ENCODE measurements at places on chromosomes 4 and X.

DNA sequence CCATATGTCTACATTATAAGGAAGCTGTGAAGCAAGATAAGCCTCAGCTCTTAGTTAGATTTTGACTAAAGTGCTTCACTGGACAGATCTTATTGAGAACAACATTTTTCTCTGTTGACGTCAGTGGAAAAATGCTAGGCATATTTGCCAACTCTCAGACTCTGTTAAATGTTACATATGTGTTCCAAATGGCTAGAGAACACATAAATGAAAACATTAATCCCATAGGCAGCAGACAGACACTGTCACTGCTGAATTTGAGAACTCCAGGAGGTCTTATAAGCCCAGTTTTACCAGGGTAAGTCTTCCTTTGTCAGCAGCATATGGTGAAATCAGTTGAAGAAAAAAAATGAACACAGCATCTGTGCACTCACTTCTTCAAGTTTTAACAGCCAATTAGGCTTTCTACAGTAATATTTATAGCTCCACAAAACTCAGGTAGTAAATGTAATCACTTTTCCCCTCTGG, 186.9 kb downstream of the CAMK2D start:
- no peak for DNase-seq

DNA sequence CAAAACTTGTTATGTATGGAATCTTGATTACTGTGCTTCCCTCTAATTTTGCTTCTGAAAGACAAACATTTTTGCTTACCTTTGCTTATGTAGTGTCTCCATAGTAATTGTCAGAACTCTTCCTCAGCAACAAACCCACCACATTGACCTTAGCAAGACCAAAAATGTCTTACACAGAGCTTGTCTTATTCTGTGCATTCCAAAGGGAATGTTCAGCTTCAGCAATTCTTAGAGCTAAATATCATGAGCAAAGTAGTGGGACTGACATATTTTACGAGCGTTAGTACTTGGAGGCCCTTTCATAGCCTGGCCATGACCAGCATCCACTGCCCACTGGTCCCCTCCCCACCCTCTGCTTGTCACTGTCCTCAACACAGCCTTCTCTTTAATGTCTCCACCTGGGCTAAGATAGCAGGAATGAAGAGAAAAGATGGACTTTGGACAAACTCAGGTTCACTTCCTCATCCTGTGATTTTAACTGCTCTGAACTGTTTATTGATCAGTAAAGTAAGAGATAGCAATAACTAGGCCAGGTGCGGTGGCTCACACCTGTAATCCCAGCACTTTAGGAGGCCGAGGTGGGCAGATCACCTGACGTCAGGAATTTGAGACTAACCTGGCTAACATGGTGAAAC, 15.5 kb upstream of the SH3D19 start:
- no peak for DNase-seq

GRCh38 chrX:126237524-126237923, 71.4 kb upstream of the DCAF12L2 start:
- no peak for DNase-seq

- DNase-seq, result no peak
These were observed 285.9 kb upstream of the ARSJ start for GRCh38 chr4:114265342-114265741.

GRCh38 chr4:110371016-110371770, 104.8 kb upstream of the ENPEP start:
- no peak for DNase-seq

DNA sequence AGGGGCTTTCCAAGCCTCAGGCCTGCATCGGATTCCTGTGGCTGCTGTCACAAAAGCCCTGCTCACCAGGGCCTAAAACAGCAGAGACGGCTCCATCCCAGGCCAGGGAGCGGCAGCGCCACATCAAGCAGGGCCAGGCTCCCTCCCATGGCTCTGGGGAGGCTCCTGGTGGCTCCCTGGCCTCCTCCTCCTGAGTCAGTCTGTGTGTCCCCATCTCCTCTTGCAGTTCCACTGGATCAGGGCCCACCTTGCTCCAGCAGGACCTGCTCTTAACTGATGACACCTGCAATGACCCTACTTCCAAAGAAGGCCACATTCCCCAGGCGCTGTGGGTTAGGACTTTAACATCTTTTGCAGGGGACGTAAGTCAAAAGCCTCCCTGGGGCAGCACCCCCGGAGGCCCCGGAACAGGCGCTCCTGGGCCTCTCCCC, 51.9 kb downstream of the CPZ start:
- DNase-seq, result no peak

- DNase-seq, result no peak
These were observed 1.7 kb upstream of the PDHA2 start for GRCh38 chr4:95838192-95838591.

GRCh38 chr4:80931631-80932081, 98.9 kb upstream of the BMP3 start:
- no peak for DNase-seq

DNA sequence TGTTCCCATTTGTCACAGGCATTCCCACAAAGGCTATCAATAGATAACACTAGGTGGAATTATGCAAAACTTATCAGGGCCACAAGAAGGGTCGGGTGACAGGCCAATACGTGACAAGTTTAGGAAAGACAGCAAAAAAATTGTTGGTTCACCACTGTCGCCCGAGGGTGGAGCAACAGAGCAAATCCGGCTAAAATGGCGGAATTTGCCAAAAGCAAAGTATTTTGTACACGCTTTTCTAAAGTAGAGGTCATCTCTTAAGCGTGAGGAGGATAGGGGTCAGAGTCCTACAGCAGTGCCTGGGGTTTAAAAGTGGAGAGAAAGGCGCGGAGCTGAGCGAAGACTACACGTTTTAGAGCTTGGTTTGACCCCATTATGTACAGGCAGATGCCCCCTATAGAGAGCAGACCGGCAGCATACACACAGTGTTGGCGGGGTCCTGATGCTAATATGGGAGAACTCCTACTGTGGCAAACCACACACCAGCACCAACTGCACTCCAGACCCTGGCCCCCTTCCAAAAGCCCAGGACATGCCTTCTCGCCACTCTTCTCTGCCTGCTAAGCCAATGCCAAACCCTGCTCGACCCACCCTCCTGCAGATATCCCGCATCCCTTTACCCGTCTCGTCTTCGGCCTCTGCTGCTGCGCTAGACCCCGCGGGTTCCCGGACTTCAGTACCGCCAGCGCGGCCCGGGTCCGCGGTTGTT, 733 bp downstream of the CCNA2 start:
- no peak for DNase-seq

DNA sequence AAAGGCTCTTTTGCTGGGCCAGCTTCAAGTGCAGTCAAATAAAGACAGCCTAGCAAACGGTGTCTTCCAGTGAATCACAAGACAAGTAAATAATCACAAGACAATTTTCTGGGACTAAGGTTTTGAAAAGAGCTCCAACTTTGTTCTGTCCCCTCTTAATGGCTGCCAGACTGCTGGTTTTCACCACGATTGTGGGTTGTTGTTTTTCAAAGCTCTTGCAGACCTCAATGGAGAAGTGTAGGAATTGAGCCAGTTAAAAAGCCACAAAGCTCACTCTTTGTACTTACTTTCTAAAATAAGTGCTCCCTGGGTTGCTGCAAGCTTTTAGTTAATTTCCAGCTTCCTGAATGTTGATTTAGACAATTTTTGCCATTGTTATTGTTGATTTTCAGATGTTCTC, 405.8 kb upstream of the HTR2C start:
- no peak for DNase-seq

DNA sequence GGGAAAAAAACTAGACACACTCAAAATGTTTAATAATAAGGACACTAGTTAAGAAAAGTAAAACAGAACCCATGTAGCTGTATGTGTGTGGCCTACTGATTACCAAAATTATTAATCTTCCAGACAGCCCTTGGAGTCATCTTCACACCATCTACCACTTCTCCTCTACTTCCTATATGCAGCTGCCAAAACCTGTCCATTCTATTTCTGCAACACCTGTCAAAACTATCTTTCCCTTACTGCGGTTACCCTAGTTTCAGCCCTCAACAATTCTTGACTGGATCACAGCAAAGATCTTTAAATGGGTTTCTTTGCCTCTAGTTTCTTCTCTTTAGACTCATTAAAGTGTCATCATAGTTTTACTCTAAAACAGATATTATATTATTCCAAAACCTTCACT, 72.6 kb downstream of the GPR82 start:
- DNase-seq, result no peak

DNA sequence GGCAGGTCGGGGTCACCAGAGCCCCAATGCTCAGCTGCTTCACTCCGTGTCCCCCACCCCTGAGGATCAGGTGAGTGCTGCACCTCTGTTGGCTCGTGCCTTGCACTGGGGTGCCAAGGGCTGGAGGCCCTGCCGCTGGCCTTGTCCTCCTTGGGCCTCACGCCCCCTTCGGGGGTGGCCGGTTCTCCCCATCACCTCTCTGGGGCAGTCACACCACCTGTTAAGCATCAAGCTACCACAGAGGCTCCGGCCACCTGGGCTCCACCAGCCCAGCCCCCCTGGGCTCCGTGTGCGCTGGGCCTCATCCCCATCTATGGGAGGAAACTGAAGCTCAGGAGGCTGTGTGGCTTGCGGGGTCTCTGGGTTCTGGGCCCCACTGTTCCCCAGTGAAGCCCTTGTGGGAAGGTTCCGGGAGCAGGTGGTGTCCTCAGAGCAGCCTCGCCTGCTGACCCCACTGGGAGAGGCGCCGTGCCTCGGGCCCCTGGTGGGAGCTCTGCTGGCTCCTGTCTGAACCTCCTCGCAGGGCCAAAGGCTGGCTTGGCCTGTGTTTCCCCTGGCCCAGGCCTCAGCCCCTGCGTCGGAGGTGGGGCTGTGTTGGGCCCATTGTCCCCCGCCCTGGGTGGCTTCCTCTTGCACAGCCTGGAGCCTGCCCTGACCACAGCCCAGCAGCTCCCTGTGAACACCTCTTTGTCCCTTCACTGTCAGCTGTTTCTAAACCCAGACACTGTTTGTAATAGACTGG, 30.8 kb downstream of the DOK7 start:
- DNase-seq, result no peak

GRCh38 chr4:81527115-81527514, 55.4 kb upstream of the RASGEF1B start:
- DNase-seq, result no peak

GRCh38 chr4:107993969-107994368, 4.3 kb downstream of the HADH start:
- DNase-seq, result no peak

GRCh38 chr4:85824166-85824945, 349.4 kb downstream of the ARHGAP24 start:
- no peak for DNase-seq

DNA sequence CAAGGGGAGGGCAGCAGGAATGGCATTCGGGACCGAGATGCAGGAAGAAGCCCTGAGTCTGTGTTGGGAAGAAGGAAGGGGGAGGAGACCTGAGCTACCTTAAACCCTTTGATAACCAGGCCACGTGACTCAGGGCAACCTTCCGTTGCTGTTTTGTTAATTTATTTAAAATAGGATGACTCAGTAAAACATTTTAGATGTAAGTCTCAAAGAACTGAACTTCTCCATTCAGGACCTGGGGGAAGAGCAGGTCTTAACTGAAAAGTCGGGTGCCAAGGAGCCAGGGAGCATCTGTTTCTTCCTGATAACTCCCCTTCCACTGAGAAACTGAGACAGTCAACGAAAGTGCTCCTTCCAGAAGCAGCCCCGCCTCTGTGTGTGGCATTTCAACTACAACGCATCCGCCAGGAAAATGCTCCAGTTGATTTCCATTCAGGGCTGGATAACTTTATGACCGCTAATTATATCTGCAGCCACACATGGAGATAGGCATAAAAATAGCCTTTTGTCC, 88.0 kb downstream of the IRF2 start:
- no peak for DNase-seq
